CD4-positive, alpha-beta T cell treated with Interleukin-21 for 1 hour (primary cell): ENCODE measurements at places on chromosomes 16 and 17.

GRCh38 chr17:2050300-2051060, 4.4 kb upstream of the HIC1 start:
- DNase-seq: peak; percentile 85

- DNase-seq: no peak
Measured at GRCh38 chr16:65509172-65509571, 387.3 kb upstream of the CDH11 start.

- peak; percentile 76 for DNase-seq
Measured at GRCh38 chr16:11257131-11257938, 1.3 kb upstream of the SOCS1 start.

DNA sequence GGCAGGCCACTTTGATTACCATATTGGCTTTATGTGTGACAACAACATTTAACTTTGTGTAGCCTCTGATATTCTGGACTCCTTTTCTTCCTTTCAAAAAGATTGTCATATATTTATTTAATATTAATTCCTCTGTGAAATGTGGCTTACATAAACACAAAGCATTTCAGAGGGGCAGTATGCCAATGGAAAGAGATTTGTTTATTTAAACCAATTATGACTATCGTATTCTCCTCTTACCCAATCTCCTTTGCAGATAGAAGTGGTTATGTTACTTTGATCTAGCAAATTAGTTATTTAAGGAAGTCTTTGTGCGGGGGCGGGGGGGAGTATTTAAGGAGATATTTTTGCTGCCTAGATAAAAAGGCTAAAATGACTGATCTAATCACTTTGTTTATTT, 573.7 kb upstream of the KIF2B start:
- DNase-seq: no peak

DNA sequence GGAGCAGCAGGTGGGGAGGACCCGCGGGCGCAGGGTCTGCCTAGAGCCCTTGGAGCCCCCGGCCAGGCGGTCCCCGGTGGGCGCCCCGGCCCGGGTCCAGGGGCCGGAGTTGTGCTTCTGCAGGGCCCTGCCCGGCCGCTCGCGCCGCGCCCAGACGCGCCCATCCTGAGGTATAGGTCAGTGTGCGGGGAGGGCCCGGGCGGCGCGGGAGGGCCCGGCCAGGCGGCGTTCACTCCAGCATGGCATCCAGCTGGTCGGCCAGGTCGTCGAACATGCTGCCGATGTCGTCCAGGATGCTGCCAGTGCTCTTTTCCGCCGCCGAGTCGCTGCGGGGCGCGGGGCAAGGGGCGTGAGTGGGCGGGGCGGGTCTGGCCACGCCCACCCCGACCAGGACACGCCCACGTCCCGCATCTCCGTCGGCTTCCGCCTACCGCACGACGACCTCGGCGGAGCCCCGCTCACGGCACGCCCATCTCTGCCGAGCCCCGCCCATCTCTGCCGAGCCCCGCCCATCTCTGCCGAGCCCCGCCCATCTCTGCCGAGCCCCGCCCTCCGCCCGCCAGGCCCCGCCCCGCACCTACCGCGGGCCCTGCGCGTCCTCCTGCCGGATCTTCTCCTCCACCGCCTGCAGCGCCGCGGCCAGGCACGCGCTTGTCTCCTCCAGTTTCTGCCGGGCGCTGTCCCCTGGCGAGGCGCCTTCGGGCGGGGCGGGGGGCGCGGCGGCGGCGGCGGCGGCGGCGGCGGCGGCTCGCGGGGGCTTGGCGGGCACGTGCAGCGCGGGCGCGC, 17.9 kb downstream of the CASKIN1 start:
- DNase-seq: peak; percentile 45

DNA sequence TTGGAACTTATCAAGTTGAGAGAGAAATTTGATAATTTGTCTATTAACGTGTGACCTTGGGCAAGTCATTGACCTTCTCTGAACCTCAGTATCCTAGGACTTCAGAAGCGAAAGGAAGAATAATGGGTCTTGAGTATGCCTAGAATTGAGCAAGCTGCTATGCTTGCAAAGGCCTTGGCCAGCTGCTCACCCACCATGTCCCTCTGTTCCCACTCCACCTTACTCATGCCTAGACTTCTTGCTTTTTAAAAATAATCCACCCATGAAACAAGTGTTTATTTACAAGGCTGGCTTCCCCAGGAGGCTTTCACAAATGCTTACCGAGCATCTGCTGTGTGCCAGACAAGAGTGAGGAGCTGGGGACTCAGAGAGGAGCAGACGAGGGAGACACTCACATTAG, 590.6 kb downstream of the MAF start:
- DNase-seq: no peak

DNA sequence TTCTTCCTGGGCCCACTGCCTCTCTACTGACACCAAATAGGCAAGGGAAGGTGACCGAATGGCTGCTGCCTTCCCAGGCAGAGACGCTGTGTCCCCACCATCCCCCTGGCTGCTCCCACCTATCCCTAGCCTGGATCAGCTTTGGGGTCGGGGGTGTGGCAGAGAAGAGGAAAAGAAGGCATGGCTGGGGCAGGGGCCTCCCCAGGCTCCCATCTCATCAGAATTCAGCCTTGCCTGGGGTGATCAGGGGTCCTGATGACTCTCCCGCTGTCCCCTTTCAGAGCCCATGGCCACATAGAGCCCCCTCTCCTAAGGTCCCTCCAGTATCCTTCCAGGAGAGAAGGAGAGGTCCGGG, 665 bp downstream of the PLXDC1 start:
- DNase-seq: no peak

GRCh38 chr17:18045691-18046350, 6.6 kb downstream of the GID4 start:
- DNase-seq: no peak

GRCh38 chr17:34236281-34236892, 18.7 kb upstream of the CCL2 start:
- no peak for DNase-seq

DNA sequence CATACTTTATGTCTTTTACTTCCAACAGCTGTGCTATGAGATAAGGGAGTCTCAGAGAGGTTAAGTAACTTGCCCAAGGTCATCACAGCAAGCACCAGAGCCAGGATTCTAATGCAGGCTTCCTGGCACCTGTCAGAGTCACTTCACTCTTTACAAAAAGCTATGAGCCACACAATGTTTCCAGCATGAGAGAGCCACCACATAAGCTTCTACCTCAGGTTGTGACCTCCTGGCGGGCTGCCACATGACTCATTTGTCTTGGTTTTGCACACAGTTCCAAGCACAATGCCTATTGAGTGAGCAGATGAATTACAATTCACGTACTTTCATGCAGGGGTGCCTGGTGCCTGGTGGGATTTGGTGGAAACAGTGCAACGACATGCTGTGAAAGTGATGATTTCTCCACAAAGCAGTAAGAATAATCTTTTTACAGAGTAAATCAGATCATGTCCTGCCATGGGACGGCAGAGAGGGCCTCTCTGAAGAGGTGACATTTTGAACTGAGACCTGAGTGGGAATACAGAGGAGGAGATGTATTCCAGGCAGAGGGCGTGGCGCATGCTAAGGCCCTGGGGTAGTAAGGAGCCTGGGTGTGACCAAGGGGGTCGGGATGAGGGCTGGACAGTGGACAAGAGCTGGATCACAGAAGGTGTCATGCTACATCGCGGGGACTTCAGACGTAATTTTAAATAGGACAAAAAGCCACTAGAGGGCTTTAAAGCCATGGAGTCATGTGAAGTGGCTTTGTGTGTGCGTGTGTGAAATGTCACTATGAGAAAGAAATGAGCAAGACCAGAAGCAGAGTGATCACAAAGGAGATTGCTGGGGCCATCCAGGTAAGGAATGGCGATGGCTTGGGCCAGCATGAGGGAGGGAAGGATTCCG, 53.4 kb downstream of the CACNG3 start:
- no peak for DNase-seq

GRCh38 chr17:56176091-56176490, 22.8 kb downstream of the ANKFN1 start:
- no peak for DNase-seq

GRCh38 chr16:65660390-65660789, 538.5 kb upstream of the CDH11 start:
- DNase-seq: no peak

- DNase-seq: no peak
Measured at GRCh38 chr17:1650731-1651558, 1.3 kb upstream of the RILP start.

DNA sequence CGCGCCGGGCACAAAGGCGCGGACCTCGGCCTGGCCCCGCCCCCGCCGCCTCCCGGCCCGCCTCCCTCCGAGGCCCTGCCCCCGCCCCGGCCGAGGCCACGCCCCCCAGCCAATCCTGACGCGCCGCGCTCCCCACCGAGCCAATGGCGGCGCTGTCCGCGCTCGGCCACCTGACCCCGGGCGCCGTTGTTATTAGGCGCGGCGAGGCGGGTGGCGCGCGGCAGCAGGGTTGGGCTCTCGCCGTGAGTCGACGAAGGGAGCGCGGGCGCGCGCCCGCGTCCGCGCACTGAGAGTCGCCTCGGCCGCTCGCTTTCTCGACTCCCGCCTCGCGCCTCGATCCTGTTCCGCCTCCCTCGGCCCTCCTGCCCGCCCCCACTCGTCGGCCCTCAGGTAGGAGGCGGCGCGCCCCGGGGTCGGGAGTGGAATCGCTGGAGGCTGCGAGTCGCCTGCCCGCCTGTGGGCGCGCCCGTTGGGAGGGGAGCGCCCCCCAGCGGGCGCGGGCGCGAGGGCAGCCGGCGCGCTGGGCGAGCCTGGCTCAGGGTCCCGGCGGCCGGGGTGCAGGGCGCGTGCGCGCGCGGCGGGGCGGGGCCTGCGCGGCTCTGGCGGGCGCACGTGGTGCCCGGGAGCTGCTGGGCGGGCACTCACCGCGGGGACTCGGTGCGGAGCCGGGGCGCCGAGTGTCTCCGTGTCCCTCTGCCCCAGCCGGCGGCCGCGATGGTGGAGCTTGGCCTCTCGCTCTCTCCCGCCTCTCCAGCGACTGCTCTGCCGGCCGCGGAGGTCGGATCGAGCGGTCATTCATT, 405 bp upstream of the CBLN1 start:
- DNase-seq: peak; percentile 16

GRCh38 chr17:34178092-34178491, 77.0 kb upstream of the CCL2 start:
- DNase-seq: no peak

DNA sequence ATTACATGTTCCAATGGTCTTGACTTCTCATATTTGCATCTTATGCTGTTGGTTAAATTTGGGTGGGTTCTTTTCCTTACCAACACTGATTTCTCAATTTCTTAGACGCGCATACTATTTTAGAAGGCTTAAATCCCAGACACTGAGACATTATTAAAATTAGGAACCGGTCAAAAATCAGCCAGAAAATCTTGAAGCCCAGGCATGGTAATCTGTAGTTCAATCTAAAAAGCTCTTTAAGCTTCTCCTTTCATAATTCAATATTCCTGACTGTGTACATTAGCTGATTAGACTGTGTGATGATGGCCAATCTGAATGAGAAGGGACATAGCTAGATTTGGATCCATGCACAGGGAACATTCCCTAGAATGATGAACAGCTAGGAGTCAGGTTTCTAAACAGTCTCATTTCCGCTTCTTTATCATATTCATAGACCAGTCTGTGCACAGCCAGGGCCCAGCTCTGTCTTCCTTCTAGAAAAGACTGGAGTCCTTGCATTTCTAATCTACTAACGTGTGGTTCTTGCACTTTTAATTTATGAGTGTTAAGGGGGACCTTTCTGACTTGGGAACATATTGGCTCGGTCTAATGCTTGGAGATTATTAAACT, 189.3 kb downstream of the AATF start:
- no peak for DNase-seq

GRCh38 chr16:88170528-88170991, 212.2 kb upstream of the ZNF469 start:
- no peak for DNase-seq
